ENCODE measurements at places on chromosomes 4 and X.

- no peak for DNase-seq
Measured at GRCh38 chr4:163195247-163195765, 28.6 kb upstream of the NAF1 start.

- no peak for DNase-seq
Measured at GRCh38 chr4:145302725-145303124, 122.3 kb upstream of the OTUD4 start.

DNA sequence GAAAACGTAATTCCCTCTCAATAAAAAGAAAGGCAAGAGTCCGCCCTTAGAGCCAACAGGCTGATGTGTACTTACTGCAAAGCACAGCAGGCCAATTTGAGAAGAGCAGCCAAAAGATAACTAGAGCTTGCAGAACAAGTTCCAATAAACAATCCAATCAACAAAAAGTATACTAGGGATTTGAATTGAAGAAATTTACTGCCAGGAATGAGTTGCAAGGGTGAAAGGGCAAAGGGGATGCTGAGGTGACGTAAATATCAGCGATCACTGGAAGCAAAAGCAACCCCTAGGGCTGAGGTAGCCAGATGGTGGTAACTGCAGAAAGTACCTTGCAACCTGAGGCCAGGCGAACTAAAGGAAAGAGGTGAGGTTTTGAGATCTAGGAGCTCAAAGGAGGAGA lies 152.1 kb upstream of the TENM3 start:
- DNase-seq: no peak

DNA sequence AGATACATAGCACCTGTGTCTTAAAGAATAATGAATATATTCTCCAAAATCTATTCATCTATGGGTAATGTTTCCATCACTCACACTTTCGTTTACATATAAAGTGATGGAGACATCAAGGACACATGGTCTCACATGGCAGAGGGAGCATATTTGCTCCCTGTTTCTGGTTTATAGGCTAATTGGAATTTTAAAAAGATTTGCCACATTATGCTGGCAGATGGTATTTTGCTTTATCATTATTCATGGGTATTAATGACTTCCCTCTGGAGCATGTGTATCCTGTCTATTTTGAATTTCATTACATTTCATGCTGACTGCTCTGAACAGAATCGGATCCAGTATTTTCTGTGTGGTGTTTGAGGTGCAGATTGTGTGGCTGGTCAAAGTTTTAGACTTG lies 79.0 kb downstream of the PDGFRA start:
- DNase-seq: no peak

GRCh38 chr4:85368932-85369331 lies 106.0 kb upstream of the ARHGAP24 start:
- DNase-seq: no peak

DNA sequence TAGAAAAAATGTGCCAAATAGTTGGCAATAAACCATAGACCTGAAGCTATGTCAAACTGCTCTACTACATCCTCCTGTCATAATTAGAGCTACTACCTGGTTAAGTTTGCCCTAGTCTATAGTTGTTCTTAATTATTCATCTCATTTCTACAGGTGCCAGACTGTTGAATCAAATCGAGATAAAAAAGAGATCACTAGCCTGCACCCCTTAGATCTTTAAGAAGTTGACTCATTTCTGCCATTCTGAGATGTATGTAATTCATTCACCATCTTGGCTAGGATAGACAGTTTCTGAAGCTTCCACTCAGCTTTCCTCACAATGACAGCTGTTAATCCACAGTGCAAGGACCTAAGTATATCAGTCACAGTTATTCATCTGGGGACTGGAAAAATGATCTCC lies 452.1 kb upstream of the BOD1L1 start:
- DNase-seq: no peak

DNA sequence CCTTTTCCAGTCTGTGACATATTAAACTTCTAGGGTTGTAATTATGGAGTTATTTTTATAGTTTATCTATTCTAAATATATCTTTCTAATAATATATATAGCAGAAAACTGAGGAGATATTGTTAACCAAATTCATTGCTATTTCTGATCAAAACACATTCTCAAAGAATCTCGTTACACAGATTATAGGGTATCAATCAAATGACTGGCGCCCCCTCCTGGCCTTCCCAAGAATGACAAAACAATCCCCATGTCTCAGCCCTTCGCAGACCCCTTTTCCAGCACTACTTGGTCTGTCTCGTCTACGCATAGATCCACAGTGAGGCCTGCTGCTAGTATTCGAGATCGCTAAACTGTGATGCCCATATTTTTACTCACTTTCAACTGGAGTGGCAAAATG lies 209.3 kb downstream of the GPC3 start:
- DNase-seq: no peak

DNA sequence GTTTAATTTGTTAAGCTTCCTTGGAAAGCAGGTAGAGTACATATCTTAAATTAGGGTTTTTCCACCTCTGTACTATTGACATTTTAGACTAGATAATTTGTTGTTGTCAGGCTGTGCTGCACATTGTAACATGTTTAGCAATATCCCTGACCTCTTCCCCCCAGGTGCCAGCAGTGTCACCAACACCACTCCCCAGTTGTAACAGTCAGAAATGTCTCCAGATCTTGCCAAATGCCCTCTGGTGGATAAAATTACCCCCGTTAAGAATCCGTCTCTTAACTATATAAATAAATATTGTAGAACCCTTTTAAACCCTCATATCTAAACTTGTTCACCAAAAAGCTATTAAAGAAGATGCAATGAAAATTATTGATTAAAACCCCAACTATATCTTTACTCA lies 161.5 kb downstream of the ARHGAP6 start:
- no peak for DNase-seq

GRCh38 chr4:156803056-156803455 lies 168.5 kb downstream of the PDGFC start:
- no peak for DNase-seq

GRCh38 chr4:83438719-83439118 lies 16.9 kb downstream of the HELQ start:
- no peak for DNase-seq

DNA sequence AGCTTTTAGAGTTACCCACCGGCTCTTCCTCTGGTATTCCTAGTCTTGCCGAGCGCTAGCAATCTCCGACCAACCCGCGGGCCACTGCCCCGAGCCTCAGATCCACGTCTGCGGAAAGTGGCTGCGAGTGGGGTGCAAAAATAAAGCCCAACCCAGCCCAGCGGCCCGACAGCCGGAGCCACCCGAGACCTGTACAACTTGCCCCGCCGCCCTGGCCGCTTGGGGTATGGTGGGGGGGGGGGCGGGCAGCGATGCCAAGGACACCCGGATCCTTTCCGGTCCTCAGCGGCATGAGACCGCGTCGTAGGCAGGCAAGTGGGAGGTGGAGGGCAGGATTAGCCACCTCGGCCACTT lies 1.6 kb downstream of the SLITRK4 start:
- no peak for DNase-seq

DNA sequence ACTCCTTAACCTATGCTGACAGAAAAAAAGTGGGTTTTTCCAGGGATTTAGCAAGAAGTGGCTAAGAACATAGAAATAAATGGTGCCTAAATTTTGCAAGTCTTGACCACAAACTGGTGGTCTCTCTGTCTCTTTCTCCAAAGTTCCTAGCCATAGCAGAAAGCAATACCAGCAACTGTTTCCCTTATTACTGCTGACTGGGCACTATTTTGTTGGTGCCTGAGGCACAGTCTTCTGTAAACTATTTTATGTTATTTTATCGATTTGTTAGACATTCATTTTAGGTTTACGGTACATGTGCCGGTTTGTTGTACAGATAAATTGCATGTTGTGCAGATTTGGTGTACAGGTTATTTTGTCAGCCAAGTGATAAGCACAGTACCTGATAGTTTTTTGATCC lies 234.6 kb upstream of the TECRL start:
- DNase-seq: no peak

GRCh38 chr4:127203562-127204200 lies 429.1 kb upstream of the INTU start:
- no peak for DNase-seq

- no peak for DNase-seq
Measured at GRCh38 chr4:182869697-182870096, 47.5 kb downstream of the DCTD start.

DNA sequence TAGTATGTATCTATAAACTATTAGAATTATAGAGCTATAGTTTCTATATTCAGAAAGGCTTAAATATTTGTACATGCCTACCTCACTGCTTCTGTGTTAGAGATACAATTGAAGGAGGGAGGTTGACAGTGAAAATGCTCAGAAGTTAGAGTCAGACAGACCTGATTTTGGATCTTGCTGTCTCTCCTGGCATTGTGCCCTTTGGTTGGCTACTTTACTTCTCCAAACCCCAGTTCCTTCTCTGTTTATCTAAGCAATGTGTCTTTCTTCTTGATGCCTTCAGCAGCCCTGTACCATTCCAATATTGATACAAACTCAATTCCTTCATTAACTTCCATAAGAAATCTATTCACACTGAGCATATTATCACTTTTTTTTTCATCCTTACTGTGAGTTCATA lies 28.7 kb downstream of the CCNG2 start:
- DNase-seq: no peak
